Urothelium cell line (cell line): ENCODE measurements at places on chromosomes 11 and 22.

DNA sequence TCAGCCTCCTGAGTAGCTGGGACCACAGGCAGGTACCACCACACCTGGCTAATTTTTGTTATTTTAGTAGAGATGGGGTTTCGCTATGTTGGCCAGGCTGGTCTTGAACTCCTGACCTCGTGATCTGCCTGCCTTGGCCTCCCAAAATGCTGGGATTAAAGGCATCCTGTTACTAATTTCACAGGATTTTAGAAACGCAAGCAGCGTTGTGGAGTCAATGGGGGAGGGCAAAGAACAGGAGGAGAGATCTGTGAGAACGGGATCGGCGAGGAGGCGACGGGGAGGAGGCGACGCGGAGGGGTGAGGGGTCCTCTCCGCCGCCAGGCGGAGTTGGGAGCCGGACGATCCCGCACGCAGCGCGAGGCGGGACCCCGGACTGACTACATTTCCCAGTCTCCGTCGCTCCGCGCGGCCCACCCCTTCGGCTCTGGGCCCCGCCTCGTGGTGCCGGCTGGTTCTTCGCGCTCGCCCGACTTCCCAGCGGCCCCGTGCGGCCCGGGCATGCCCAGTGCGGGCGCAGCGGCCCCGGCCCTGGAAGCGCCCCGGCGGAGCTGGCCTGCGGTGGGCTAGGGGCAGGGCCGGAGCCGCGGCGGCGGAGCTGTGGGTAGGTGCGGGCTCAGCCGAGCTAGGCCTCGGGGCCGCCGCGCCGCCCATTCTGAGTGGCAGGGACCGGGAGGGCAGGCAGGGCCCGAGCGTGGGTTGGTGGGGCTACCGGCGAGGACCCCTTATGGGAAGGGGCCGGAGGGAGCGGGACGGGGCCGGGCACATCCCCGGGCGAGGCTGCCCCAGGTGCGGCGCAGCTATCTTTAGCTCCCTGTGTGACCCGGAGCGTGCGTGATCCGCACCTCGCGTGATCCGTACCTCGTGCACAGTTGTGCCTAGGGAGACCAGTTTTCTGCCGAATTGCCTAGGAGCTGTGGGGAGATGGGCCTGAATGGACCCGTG, at the start of gene EI24:
Gene EI24, plus strand, starts transcription at position 508 of the 945 bp plus-strand sequence. CDS start 3,051 bp downstream, outside the sequence.
- peak; percentile 90 for DNase-seq

- DNase-seq = peak; percentile 82
Observed at GRCh38 chr22:46803031-46803880, 40.8 kb downstream of the TBC1D22A start.

GRCh38 chr11:1882265-1883238, 9.1 kb downstream of the PRR33 start:
- peak; percentile 77 for DNase-seq

GRCh38 chr11:69910519-69911309, 91.5 kb upstream of the FGF3 start:
- DNase-seq = no peak

DNA sequence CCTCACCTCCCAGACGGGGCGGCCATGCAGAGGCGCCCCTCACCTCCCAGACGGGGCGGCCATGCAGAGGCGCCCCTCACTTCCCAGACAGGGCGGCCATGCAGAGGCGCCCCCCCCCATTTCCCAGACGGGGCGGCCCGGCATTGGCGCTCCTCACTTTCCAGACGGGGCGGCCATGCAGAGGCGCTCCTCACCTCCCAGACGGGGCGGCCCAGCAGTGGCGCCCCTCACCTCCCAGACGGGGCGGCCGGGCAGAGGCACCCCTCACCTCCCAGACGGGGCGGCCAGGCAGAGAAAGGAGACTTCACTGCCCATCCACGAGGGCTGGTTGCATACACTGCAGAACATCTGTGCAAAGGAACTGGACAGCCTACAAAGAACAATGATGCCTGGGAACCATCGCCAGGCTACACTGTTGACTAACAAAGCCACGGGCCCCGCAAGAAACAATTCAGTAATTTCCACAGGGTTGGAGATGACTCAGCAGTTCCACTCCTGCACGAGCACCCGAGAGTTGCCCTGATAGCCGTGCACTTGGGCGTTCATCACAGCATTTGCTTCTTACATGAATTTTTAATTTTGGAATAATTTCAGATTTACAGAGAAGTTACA, 58.7 kb downstream of the CTTN start:
- DNase-seq = peak; percentile 34

- DNase-seq = no peak
Observed at GRCh38 chr11:9254416-9254815, 10.7 kb downstream of the DENND5A start.

GRCh38 chr22:21866833-21867527, 465 bp downstream of the MAPK1 start:
- peak; percentile 37 for DNase-seq

- no peak for DNase-seq
Observed at GRCh38 chr11:1570896-1571759, 943 bp downstream of the DUSP8 start.
